Activated naive CD4-positive, alpha-beta T cell treated with anti-CD3 and anti-CD28 coated beads for 36 hours (primary cell): ENCODE measurements at places on chromosomes 6 and 20.

DNA sequence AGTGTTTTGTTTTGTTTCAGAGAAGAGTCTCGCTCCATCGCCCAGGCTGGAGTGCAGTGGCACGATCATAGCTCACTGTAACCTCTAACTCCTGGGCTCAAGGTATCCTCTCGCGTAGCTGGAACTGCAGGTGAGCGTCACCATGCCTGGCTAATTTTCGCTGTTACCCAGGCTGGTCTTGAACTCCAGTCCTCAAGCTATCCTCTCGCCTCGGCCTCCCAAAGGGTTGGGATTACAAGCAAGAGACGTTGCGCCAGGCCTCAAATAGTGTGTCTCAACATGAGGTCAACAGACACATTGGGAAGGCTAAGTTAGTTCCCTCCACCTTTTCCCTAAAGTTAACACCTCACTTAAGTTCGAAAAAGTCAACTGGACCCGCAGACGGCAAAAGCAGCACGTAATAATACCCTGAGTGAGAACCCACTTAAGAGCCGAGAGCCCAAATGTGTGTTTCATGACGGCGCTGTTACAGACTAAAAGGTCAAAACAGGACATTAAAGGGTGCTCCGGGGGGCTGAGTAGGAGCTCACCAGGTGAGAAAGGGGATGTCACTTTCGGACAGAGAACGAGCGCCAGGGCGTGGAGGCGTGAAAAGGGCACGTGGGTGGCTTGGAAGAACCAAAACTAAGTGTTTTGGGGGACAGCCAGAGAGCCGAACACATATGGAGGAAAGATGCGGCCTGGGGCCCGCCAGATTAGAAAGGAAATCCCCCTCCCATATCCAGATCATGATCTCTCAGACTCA, 499 bp downstream of the TTI1 start:
- no peak for DNase-seq

- DNase-seq, result no peak
These were observed 21.2 kb upstream of the ABT1 start for GRCh38 chr6:26575494-26575939.

GRCh38 chr6:111950661-111951496, 77.6 kb upstream of the FYN start:
- no peak for DNase-seq

- peak; percentile 71 for DNase-seq
These were observed at the start of gene ARID1B for GRCh38 chr6:156776840-156777576. Gene ARID1B, plus strand, starts transcription at chr6:156777378. Its CDS starts 303 bp downstream, at chr6:156777681.

DNA sequence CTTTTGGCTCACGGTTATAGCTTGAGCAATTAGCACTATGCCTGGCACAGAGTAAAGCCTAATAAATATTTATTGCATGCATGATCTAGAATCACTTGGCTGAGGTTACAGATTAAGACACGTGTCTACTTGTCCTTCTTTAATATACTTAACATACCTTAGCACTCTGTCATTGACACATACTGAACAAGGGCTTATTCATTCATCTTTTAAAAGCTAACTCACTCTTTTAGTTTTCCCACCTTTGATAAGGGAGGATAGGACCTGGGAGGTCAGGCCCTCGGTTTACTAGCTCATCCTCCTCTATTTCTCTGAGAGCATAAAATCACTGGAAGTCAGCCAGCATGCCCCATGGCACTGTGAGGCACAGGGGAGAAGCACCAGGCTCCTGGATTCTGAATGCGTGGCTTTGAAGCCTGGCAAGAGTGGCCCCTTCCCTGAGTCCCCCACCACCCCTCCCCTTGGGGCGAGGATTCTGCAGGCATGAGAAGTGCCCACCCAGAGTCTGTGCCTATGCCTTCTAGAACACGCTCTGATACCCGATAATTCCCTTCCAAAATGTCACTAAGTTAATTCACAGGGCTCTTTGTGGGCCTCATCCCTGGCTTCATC, 11.2 kb downstream of the ZCCHC3 start:
- no peak for DNase-seq

DNA sequence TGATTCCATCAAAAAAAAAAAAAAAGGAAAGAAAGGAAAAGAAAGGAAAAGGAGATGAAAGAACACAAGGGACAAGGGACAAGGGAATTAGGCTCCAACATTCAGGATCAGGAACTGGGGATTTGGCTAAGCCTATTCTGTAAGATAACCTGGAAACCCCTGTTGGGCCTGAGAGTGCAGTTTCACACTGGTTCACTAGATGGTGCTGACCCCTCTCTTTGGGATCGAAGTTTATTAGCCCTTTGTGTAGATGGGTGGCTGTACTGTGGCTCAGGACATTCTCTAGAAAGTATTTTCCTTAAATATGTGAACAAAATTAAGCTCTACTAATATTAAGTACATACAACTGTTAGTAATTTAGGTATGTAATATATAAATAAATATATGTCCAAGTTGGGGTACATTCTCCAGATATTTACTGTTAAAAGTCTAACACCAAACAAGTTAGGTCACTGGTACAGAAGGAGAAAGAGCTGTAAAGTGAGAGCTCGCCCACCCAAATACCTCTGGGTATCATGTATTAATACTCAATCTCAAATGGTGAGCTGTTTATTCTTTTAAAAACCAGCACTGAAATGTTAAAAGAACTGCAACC, 6.3 kb downstream of the OR2A4 start:
- DNase-seq, result peak; percentile 44

- peak; percentile 20 for DNase-seq
These were observed 26.8 kb upstream of the CLIC5 start for GRCh38 chr6:46042355-46042999.

DNA sequence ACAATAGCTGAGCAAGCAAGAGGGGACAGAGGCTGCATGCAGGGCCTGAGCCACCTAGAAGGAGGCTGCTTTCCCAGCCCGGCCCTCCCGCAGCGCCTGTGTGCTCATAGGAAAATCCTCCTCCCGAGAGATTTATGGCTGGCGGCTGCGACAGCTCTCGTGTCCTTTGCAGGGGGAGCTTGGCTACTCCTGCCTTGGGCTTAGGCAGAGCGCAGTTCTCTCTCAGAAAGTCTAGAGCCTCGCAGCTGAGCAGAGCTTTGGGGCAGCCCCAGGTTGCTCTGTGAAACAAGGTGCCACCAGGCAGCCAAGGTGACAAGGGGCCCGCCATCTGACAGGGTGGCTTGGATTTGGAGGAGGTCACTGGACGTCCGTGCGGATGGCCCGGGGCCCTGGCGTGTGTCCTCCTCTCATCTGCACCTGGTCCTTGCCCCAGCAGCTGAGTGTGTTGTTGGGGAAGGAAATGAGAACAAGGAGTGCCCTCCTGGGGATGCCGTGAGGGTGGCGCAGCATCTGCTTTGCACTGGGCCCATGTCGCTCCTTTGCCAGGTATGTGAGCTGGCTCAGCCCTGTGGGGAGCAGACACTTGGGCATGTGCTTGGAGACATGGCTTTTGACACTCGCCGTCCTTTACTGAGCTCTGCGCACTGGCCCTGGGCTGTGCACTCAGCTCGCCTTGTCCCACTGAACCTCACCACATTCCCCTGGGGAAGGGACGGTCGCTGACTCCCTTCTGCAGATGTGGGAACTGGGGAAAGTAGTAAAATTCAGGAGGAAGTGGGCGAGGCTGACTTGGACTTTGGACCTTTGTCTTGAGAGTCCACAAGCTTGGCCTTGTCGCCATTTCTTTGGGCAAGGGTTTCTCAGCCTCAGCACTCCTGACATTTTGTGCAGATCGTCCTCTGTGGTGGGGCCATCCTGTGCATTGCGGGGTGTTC, 41.9 kb downstream of the EDN3 start:
- no peak for DNase-seq

DNA sequence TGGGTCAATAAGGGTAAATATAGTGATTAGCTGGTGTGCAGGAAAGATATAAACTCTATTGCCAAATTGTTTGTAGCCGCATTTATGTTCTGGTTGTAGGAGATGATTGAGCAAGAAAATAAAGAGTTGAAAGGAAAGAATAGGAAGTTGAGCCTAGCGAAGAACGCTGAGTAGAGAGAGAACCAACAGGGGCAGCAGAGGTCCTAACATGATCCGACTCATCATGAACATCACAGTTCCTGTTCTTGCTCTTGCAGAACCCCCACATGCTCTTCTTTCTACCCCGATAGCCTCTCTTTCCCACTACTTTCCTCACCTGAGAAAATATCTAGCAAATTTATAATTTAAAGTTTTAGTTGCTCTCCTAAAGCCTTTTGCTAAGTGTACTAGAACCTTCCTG, 9.9 kb upstream of the ID4 start:
- no peak for DNase-seq

DNA sequence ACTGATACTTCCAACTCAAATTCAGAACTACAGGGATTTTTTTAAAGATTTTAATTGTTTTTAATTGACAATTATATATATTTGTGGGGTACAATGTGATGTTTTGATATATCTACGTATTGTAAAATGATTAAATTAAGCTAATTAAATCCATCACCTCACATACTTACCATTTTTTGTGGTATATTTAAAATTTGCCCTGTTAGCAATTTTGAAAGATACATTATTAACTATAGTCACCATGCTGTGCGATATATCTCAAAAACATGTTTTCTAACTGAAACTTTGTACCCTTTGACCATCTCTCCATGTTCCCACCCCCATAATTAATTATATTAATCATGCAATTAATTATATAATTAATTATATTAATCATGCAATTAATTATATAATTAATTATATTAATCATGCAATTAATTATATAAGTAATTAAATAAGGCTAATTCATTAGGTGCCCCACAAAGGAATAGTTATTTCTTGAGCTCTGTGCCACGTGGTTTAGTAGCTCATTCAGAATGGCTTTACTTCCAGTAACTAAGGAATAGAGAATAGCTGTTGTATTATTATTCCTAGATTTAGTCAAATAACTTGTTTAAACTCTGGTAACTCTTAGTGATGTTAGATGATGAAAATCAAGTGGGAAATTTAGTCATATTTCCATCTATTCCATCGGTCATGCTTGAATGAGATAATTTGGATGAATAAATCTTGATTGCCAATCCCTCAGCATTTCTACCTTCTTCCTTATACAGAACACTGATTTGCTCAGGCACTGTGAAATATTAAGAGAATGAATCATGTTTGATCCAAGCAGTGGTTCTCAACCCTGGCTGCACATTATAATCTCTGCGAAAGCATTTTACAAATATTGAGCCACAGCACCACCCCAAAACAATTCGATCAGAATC, 25.1 kb downstream of the LOC128125822 start:
- DNase-seq, result no peak

DNA sequence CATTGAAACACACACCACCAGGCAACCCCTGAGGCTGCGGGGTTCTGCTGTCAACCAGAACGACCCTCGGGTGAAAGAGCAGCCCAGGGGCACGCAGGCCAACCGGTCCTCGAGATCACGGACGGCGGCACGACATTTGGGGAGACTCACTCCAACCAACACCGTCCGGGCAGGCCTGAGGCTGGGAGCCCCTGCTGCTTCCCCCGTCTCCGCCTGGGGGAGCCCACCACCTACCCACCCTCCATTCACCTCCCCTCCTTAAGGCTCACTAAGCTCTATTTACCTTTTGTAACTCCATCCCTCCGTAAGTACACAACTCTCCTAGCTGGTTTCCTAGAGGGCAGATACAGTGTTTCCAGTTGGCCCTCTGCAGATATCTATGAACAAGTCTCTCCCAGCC, 971.3 kb upstream of the DEFB115 start:
- no peak for DNase-seq

- no peak for DNase-seq
These were observed 150.2 kb downstream of the CDH26 start for GRCh38 chr20:60108397-60108796.

GRCh38 chr20:8587810-8588209, 455.7 kb downstream of the PLCB1 start:
- DNase-seq, result no peak

DNA sequence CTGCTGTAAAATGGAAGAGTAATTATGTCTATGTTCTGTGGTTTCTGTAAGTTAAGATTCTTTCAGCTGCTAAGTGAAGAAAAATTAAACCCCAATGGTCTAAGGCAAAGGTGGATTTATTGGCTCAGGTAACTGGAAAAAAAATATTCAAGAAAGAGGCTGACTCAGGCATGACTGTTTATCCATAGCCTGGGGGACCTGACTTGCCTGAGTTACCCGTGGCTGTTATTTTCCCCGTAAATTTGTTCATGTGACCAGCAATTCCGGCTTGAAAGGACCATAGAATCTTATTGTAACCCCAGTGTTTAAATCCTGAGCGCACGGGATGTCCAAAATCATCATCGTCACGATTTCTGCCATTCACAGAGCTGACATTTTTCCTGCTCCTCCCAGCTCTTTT, 32.3 kb upstream of the SULF2 start:
- no peak for DNase-seq

DNA sequence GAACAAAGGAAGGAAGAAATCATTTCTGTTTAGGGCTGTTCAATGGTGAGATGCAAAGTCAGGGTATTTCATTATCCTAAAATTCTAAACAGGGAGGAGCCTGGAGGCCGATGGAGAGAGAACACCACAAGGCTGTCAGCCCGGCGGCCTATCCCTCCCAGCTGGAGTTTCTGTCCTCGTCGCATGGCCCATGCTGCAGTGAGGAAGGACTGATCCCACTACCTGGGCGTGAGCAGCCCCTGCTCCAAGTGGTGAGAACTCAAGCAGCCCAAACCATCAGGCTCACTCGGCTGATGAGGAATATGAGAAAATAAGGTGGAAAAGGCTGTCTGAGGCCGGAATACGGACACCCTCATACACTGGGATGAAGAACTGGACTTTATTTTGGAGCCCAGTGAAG, 30.8 kb downstream of the DIDO1 start:
- no peak for DNase-seq

DNA sequence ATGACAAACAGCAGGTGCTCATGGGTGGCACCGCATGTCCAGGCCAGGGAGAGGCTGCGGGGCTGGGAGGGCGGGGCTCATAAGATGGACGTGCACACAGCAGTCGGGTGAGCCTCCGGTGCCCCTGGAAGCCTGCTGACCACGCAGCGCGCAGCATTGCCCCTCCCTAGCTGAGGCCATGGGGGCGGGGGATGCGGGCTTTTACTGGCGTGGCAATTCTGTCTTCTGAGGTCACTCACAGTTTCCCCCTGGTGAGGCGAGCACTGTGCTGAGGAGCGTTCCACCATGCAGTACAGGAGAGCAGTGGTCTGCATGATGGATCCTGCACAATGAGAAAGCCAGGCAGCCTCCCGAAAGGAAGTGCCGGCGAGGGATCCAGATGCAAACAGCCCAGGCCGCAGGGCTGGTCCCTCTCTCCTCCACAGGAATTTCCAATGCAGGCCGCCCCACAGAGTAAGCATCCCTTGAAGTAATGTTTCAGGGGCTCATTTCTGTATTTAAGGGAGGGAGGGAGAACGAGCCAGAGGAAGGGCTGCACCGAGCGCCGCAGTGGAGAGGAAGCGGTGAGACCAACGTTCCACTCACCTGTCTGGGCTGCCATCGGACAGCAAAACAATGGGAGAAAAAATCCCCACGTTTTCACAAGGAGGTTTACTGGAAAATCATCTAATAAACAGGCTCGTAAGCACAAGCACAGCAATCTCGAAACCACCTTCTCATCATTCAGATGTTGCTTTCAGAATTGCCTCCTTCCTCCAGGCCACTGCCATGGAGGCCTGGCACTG, 56.0 kb downstream of the IRF4 start:
- DNase-seq, result peak; percentile 64

DNA sequence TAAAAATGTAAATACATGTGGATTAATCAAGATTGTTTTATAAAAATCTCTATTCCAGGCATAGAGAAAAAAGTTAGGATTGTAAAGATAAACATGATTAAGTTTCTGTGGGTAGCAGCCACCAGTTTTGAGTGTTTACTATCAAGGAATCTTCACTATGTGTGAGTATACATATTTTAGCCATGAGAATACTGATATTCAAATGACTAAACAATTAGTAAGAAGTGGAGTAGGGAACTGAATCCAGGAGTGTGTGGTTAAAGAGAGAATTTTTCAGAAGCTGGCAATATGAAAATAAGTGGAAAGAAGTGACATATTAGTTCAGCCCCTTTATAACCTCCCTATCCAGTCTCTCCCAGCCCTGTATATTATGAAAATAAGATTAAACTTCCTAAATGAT, 10.3 kb downstream of the ELOVL2 start:
- DNase-seq, result no peak
